ENCODE measurements at places on chromosomes 3 and 15.
A peak's percentile ranks its signal among the peaks of the same experiment; 100 is the strongest.

- no peak for DNase-seq
Measured at GRCh38 chr3:160278210-160278609, 53.0 kb downstream of the C3orf80 start.

- DNase-seq = no peak
Measured at GRCh38 chr15:62558640-62559380, 393.7 kb upstream of the C2CD4B start.

GRCh38 chr3:39096775-39097174, 10.7 kb downstream of the GORASP1 start:
- DNase-seq = no peak

- DNase-seq = no peak
Measured at GRCh38 chr3:16765661-16766060, 119.1 kb upstream of the PLCL2 start.

GRCh38 chr3:134308350-134308891, 57.8 kb upstream of the RYK start:
- DNase-seq = peak; percentile 60

DNA sequence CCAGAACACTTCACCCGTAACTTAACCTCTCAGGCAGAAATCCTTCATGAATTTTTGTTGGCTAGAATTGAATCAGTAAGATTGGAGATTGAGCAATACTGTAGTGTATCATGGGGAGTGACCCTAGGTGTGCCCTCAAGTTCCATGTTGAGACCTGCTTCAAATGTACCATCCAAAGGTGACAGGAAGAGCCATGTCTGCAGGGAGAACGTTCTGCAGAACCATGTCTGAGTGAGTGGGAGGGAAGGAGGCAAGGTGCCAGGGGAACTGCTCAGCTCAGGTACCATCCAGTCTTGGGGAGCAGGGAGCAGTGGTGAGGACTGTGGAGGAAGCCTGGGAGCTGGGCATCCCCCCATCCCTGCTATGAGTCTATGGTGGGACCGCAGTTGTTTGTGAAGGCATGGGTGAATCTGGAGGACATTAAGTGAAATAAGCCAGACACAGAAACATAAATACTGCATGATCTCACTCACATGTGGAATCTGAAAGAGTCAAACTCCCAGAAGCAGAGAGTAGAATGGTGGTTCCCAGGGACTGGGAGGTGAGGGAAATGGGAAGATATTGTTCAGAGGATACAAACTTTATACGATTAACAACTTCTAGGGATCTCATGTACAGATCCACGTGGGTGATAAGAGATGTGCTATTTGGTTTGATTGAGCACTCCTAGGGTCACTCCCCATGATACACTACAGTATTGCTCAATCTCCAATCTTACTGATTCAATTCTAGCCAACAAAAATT, 23.3 kb downstream of the CFAP161 start:
- no peak for DNase-seq

GRCh38 chr15:85607842-85608241, 186.9 kb downstream of the KLHL25 start:
- no peak for DNase-seq

GRCh38 chr3:108153451-108153981, 62.7 kb upstream of the CD47 start:
- peak; percentile 20 for DNase-seq

DNA sequence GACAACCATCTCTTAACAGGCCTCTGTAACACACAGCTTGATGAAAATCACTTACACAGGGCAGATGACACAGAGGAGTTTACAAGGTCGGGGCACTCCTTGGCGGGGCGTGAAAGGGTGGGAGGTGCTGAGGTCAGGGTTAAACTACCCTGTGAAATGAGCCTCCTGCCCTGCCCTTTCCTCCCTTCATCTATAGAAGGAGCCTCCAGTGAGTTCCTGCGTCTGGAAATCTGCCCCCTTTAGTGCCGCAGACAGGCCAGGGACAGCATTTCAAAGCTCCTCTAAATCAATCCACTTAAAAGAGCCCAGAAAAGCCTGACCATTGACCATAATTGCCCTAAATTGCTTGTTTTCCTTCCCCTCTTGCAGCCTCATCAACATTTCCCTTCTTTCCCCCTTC, 1.9 kb downstream of the ROBO1 start:
- DNase-seq = no peak

DNA sequence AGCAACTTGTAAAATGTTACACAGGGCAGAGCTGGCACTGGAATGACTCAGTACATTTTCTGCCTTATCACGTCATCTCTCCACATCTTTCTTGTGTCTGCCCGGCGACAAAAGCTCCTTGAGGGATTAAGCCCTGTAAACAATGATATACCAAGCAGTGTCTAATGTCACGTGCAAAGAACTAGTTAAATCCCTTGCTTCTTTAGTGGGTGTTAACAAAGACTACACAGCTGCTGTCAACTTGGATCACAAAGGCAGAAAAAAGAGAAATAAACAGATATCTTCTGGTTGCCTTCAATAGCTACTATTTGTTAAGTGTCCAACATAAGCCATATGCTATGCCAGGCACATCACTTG, 48.1 kb upstream of the FRMD4B start:
- DNase-seq = no peak

DNA sequence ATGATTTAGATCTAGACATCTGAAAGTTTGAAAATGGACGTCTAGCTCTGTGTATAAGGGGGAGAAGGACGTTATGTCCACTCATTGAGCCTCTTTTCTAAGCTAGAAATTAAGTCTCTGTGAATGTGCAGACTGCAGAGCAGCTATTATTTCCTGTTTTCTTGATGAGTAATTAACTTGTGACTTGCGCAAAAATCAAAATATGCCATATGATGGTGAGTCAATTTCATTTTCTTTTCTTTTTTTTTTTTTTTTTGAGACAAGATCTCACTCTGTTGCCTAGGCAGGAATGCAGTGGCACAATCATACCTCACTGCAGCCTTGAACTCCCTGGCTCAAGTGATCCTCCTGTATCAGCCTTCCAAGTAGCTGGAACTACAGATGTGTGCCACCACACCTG, 14.1 kb downstream of the LACTB start:
- no peak for DNase-seq

- peak; percentile 30 for DNase-seq
Measured at GRCh38 chr3:30620402-30621360, 14.3 kb downstream of the TGFBR2 start.

GRCh38 chr3:147049821-147050220, 356.5 kb downstream of the ZIC4 start:
- no peak for DNase-seq

DNA sequence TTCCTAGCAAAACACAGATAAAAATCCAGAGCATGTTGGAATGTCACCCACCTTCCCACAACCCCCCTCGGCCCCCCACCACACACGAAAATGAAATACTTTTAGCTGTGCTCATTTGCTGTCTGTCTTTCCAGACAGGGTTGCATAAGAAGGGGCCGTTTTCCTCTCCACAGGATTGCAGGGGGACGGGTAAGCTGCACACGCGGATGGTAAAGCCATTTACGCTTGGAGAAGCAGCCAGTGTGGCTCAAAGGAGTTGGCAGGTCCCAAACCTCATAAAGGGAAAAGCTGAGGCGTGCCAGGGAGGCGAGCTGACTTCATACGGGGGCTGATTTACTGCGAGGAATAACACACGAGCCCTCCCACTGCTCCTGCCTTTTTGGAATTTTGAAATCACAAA, 47.4 kb upstream of the ITGA11 start:
- no peak for DNase-seq

DNA sequence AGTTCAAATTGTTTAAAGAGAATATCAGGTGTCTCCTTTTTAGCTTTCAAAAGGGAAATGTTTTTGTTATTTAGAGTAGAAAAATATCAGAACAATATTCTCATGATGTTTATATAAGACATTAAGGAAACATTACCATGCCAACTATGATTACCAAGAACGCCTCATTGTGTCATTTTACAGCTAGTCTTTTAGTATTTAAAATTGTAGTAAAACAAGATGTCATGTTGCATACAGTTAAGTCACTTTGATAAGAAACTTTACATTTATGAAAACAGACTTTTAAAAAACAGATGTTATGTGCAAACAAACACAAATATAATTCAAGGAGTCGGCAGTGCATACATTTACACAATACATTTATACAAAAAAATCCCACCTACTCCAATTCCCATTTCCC, 4.4 kb downstream of the PLSCR4 start:
- no peak for DNase-seq

DNA sequence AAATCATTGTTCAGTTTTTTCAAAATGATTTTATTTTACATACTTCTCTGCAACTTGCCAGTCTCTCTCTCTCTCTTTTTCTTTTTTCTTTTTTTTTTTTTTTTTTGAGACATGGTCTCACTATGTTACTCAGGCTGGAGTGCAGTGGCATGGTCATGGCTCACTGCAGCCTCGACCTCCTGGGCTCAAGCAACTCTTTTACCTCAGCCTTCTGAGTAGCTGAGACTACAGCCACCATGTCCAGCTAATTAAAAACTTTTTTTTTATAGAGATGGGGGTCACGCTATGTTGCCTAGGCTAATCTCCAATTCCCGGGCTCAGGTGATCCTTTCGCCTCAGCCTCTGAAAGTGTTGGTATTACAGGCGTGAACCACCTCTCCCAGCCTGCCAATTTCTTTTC, 12.1 kb upstream of the ARID3B start:
- no peak for DNase-seq

DNA sequence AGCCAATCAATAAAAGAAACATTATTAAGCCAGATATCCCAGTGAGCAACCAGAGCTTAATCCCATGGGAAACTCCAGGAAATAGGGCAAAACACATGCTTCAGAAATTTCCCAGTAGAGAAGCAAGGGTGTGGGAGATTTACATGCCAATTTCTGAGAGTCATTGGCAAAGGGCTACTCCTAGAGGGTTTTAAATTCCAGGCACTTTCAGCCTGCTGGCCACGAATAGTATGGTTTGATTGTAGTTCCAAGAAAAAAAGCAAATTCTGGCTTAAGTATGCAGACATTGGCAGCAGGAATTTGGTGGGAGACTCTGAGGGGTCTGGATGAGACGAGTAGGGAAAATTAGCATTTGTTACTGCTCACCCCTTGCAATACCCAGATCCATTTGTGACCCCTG, 402.1 kb upstream of the SUCLG2 start:
- DNase-seq = no peak

- no peak for DNase-seq
Measured at GRCh38 chr3:99483841-99484240, 154.6 kb upstream of the COL8A1 start.

DNA sequence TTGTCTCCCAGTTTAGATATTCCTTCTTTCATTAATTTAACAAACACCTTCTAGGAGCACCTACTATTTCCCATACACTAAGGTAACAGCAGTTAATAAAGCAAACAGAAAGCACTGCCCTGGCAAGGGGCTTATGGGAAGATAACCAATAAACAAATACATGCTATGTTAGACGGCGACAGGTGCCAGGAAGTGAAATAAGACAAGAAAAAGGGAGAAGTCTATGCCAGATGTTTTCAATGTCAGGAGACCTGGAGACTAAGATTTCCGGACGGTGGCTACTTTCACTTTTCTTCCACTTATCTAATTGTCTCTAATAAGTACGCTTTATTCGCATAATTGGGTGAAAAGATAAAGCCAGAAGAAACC, 32.5 kb upstream of the ZNF445 start:
- no peak for DNase-seq

- no peak for DNase-seq
Measured at GRCh38 chr15:86163816-86164215, 84.1 kb downstream of the AGBL1 start.

DNA sequence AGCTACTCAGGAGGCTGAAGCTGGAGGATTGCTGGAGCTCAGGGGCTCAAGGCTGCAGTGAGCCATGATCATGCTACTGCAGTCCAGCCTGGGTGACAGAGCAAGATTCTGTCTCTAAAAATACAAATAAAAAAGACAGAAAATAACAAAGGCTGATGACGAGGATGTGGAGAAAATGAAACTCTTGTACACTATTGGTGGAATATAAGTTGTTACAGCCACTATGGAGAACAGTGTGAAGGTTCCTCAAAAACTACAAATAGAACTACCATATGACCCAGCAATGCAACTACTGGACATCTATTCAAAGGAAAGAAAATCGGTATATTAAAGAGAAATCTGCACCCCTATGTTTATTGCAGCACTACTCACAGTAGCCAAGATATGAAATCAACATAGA, 526.7 kb upstream of the NAALADL2 start:
- no peak for DNase-seq

- DNase-seq = no peak
Measured at GRCh38 chr3:138902171-138902570, 44.8 kb downstream of the FOXL2 start.

DNA sequence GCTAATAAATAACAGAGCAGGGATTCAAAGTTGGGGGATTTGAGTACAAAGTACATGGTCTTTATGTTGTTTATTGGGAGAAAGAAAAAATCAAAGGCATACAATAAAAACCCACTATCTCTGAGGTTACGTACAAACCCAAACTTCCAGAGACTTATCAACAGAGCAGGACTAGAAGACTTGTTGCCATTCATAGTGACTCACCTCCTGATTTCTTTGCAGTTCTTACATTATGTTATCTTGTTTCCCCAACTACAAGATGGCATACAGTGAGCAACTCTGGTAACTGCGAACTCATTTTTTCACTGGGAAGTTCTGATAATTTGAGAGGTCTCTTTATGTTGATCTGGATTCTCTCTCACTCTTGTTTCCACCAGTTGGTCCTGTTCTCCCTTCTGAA, 80.6 kb upstream of the ETV5 start:
- DNase-seq = no peak

- DNase-seq = no peak
Measured at GRCh38 chr3:4583416-4583815, 90.3 kb downstream of the ITPR1 start.

DNA sequence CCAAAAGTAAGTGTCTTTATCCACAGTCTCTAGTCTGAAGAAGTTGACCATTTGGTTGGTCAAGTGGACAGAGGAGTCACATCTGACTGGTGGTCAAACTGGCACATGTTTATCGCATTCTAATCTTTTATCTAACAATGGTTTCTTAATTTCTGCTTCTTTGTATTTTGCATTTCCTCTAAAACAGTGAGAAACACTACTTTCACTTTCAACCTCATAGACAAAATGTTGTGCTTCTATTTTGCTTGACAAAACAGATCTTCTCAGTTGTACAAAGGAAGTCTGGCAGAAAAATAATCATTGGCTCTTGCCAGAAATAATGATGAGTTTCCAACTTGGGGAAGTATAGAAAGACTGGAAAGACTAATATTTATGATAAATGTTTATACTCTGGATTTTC, 103.9 kb downstream of the MME start:
- no peak for DNase-seq

- peak; percentile 3 for DNase-seq
Measured at GRCh38 chr15:92068121-92068520, 214.6 kb downstream of the SLCO3A1 start.

- no peak for DNase-seq
Measured at GRCh38 chr3:73212683-73213082, 151.2 kb downstream of the EBLN2 start.

GRCh38 chr15:93072011-93072410, 17.0 kb downstream of the RGMA start:
- DNase-seq = no peak

- no peak for DNase-seq
Measured at GRCh38 chr15:66701422-66702034, 508 bp upstream of the SMAD6 start.

All from stimulated activated naive CD4-positive, alpha-beta T cell treated with Interleukin-2 at 50 U/mL for 16 hours (primary cell).